Fibroblast of mammary gland (primary cell): ENCODE measurements at places on chromosomes 7 and 10.
A peak's percentile ranks its signal among the peaks of the same experiment; 100 is the strongest.

DNA sequence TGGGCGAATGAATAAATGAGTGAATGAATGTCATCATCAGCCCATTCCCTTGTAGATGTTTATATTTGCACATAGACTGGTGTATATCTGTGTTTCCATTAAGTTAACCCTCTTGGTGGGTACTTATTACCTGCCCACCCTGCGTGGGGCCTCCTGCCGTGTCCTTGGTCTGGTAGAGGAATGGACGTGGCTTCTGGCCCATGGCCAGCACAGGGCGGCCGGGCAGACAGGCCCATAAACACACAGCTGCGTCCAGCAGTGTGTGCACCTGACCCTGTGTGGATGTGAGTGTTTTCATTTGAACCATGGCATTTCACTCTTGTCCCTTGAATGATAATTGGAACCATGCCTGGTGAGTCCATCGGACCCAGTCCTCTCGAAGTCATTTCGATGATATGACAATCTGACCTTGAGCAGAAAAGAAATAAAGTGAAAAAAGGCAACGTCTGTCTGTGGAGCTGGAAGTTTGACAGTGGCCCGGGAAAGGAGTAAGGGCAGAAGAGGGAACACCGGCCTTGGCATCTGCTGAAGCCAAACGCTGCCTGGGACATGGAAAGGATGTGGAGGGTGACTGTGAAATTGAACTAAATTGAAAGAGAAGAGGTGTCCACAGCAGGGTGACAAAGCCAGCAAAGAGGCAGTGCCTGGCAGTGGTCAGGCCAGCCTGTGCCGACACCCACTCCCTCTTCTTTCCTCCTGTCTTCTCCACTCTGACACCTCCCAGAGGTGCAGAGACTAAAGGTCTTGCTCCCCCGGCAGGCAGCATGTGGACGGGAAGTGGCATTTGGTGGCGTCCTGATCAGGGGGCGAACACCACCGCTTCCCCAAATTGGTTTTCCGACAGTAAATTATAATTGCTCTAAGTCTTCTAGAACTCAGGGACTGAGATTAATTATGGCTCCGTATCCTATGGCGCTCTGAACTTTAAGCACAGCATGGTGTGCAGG is 199.0 kb upstream of the ZMIZ1 start:
- DNase-seq = no peak

DNA sequence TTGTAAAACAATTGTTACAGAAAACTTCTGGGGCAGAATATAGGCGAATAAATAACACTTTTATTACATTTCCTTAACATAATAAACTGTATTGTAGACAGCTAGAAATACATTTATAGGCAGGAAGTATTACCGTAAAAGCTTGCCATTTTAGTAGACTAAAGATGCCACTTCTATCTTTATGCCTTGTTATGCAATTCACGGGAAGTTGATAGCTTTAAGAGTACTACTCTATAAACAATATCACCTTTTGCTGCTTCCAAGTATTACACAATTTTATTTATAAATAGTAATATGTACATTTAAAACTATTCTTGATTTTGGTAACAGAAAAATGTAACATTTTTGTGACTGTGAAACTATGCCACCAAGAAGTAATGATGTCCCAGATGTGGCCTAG is 37.9 kb downstream of the PALS2 start:
- no peak for DNase-seq

DNA sequence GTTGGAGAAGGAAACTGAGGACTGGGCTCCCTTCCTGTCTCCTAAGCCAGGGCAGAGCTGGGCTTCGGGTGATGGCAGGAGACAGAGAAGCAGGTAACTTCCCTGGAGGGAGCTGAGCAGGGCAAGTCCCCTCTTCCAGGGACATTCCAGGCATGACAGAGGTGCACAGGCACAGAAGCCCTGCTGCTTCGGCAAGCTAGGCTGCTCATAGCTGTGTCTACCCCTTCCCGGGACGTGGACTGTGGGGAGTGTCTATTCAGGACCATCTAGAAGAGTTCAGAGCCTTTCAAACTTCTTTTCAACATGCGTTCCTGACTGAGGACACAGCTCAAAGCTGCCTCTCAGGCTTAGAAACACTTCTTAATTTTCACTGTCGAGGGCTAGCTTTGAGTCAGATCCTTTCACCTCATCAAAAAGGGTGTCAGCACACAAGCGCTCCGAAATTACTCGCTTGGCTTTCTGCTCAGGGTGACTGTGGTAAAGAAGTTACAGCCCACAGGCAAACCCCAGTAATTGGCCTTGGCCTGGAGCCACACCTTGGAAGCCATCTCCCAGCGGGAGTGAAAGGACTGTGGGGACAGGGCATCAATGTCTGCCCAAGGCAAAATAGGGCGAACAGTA is 63.7 kb upstream of the STEAP1B start:
- DNase-seq = no peak

DNA sequence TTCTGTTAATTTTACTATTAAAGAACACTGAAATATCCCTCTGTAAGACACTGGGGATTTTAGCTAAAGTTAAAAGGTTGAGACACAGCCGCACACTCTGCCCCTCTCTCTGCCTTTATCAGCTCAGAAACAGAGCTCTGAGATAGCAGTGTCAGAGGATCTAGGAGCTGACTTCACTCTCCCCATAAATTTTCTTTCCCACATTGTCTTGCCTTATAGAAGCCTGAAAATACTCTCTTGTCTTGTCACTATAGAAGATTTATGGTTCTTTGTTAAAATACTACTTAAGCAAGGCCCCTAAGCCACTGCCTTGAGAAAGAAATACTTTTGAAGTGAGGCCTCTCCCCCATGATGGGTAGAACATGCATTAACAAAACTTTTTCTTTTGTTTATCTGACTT is 105.7 kb upstream of the C10orf90 start:
- no peak for DNase-seq

DNA sequence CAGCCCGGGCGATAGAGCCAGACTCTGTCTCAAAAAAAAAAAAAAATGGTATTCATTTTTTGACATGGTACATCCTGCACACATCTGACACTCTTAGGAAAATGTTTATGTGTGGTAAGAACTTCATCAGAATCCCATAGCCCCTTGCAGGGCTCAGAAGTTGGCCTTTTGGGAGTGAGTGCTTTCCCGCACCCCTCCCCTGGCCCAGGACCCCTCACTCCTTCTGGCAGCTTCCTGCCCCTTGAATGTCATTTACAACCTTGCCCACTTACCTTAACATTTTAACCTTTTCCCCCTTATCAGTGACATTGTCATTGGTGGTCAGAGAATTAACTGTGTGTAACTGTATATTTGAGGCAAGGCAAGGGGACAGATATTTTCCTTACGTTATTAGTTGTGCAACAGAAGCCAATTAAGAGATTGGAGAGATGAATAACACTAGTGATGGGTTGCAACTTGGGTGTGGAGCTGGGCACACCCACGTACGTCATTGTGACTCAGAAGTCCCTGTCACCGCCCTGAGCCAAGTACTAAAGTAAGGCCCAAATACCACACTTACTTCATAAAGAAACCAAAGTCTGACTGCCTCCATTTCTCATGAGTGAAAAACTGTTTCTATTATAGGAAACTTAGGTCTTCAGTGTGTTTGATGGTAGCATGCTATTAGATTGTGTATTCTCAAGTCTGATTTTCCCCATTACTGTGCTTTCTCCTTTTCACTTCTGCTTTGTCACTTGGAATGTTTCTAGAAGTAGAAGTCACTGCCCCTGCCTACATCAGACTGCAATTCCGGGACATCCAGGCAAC is 31.6 kb downstream of the OGDH start:
- DNase-seq = peak; percentile 98

DNA sequence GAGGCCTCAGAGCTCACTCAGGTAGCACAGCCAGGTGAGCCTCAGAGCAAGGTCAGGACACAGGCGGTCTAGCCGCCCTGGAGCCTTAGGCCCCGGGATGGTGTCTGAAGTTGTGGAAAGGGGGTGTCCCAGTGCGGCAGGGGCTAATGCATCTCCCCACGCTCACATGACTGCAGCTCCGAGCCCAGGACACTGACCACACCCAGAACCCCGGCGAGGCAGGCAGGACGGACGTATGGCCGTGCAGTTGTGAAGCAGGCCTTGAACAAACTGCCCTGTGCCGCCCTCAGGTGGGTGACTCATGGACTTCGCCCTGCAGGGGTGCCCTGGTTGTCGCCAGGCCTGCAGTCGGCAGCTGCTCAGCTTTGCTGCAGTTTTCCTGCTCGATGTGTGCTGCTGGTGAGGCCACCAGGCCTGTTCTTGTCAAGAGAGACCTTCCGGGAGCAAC is 5.0 kb upstream of the PRKAR1B start:
- DNase-seq = no peak

GRCh38 chr7:69787736-69788431 is 189.6 kb downstream of the AUTS2 start:
- no peak for DNase-seq

GRCh38 chr7:29896685-29897411 is 90.5 kb downstream of the WIPF3 start:
- DNase-seq = no peak

DNA sequence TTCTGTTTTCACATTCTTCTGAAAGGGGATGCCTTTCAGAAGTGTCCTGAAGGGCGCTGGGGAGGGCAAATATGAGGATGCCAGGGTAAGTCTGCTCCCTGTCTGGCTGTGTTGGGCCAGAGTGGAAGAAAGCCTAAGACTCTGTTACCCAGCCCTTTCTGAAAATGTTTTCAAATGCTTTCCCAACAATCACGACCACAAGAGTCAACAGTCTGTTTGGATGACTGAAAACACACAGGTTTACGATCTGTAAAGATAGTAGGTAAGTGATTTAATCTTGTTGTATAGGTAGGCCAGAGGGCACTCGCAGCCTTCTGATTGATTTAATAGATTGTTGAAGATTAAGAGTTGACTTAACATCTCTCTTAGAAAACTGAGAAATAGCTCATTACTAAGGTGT is 13.2 kb downstream of the SGPL1 start:
- DNase-seq = no peak
